ENCODE measurements at places on chromosomes 4 and X. TPM values are rescaled to one million over a fixed set of nuclear protein-coding genes. Genes with fewer than 3 reads are reported as not detected.

- DNase-seq: no peak
These were observed 175.2 kb upstream of the ANKRD50 start for GRCh38 chr4:124887739-124888138.

DNA sequence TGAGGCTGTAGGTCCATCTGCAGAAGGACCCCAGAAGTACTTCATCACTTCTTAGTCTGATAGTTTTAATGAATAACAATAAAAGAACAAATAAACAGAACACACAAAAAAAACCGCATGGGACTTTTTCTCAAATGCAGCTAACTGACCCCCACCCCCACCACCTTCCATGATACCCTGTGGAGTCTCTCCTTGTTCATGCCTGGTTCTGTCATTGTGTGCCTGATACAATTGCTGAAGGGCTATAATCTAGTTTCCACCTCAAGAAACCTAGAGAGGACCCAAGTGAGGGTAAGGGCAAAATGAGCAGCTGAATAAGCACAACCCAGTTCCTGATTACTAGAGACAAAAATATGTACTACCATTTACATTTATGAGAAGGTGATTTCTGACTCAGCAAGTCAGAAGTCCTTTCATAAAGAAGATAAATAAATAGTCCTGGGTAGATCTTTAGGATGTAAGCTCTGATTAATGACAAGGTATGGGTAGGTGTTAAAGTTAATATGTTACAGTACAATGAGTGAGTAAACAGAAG lies 155.1 kb downstream of the TMA16 start:
- DNase-seq: no peak

The AMBN gene
- not detected for total RNA-seq

GRCh38 chrX:136742721-136743379 lies 37.9 kb downstream of the ARHGEF6 start:
- no peak for DNase-seq

The USP26 gene
- total RNA-seq: not detected

GRCh38 chr4:185399466-185399865 lies 2.8 kb downstream of the ANKRD37 start:
- DNase-seq: no peak

The ODAPH gene
- not detected for total RNA-seq

DNA sequence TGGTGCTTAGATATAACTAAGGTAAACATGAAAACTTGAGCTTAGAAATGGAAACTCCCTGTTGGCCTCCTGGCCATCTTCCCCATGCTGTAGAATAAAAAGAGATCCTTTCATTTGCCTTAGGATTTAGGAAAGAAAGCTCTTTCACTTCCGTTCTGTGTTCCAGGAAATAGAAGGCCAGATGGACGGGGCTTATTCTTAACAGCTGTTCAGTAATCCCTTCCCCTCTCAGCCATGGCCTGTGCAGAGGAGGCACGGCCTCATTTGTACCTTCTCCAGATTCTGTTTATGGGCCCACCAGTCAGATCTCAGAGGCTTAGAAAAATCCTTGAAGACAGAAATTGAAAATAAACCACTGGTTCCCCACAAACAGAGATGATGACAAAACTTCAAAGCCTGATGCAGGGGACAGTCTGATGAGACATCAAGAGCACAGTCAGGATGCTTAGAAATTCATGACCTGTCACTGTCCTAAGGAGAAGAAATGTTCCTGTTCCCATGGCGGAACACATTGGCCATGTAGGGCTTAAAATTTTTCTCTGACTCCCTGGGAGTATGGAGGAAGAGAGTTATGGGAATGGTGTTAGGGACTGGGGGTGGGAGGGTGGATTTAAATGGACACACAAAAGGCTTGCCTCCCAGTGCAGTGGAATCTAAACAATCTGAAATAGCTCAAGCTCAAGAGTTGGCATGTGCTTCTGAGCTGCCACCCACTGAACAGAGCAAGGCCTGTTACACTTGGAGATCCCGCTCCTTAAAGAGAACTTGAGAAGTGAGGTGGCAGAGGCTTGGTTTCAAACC lies 188.8 kb downstream of the SOWAHB start:
- no peak for DNase-seq

The TRIM60 gene
- total RNA-seq: not detected

The FRMPD4 gene
- total RNA-seq: 3.5 TPM

GRCh38 chr4:90857081-90857820 lies 730.1 kb downstream of the CCSER1 start:
- DNase-seq: no peak

The PNMA6A gene
- not detected for total RNA-seq

The LDOC1 gene
- total RNA-seq: 34.6 TPM

The UGT8 gene
- 0.39 TPM for total RNA-seq

- peak; percentile 33 for DNase-seq
These were observed 8.1 kb downstream of the SSR4 start for GRCh38 chrX:153802513-153803045.

GRCh38 chrX:55801811-55802210 lies 84.3 kb downstream of the RRAGB start:
- no peak for DNase-seq

The NRK gene
- not detected for total RNA-seq

The MAOB gene
- total RNA-seq: 0.30 TPM

The MAGEA1 gene
- 11.7 TPM for total RNA-seq

The PCDH18 gene
- 12.3 TPM for total RNA-seq

- DNase-seq: no peak
These were observed 430 bp upstream of the TRPC3 start for GRCh38 chr4:121952290-121952689.

GRCh38 chr4:89514811-89515210 lies 207.2 kb upstream of the GPRIN3 start:
- no peak for DNase-seq

- no peak for DNase-seq
These were observed 61.3 kb upstream of the GPRIN3 start for GRCh38 chr4:89368861-89369260.

DNA sequence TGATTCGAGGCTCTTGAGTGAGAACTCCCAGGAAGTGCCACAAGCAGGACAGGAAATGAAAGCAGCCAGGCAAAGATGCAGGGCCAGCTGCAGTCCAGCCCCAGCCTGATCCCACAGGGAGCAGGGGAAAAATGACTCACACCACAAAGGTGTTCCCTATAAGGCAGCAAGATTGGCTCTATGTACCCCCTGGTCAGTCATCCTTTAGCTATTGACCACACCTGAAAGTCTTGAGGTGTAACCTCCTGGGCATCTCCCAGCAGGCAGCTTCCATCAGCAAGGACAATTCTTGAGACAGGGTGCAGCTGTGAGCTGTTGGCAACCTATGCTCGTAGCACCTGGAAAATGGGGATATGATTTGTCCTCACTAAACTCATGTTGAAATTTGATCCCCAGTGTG lies 27.9 kb upstream of the EXOC1L start:
- peak; percentile 33 for DNase-seq

DNA sequence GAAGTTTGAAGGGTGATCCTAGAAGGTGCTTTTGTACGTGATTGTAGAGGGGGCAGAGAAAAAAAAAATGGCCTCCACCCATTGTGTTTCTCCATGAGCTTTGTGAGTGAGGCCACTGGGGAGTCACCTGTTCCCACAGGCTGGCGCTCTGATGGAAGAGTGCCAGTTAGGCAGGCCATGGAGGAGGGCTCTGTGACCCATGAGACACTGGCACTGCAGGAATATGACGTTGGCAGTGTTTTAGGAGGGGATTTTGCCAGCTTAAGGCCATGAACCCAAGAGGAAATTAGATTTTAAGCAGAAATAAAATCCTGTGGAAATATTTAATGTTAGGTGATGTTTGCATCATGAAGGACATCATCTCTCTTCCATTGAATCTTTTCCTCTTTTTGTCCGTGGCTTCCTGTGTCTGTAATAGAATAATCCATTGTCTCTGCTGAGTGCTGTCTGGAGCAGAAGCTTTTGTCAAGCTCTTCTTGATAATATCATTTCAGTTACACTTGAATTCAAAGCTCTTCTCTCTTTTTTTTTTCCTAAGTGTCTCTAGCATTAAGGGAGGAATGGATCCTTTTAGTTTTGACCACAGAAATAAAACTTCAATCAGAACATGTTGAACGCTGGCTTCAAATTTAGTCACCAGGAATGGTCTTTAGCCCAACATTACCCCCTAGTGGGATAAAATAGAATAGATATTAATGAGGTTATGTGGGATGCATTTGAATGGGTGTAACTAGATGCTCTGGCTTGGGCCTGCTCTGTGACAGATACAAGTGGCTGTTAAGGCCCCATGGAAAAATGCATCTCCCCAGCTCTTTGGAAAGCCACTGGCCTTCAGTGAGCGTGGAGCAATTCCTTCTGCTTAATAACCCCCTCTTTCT lies 41.0 kb upstream of the UCP1 start:
- peak; percentile 51 for DNase-seq

- DNase-seq: no peak
These were observed 82.4 kb downstream of the CNGA2 start for GRCh38 chrX:151816934-151817333.

The MTNR1A gene
- total RNA-seq: not detected

The BEX5 gene
- 1.4 TPM for total RNA-seq

The EVC2 gene
- 5.5 TPM for total RNA-seq

The SOD3 gene
- 14.6 TPM for total RNA-seq

The FOXR2 gene
- not detected for total RNA-seq

DNA sequence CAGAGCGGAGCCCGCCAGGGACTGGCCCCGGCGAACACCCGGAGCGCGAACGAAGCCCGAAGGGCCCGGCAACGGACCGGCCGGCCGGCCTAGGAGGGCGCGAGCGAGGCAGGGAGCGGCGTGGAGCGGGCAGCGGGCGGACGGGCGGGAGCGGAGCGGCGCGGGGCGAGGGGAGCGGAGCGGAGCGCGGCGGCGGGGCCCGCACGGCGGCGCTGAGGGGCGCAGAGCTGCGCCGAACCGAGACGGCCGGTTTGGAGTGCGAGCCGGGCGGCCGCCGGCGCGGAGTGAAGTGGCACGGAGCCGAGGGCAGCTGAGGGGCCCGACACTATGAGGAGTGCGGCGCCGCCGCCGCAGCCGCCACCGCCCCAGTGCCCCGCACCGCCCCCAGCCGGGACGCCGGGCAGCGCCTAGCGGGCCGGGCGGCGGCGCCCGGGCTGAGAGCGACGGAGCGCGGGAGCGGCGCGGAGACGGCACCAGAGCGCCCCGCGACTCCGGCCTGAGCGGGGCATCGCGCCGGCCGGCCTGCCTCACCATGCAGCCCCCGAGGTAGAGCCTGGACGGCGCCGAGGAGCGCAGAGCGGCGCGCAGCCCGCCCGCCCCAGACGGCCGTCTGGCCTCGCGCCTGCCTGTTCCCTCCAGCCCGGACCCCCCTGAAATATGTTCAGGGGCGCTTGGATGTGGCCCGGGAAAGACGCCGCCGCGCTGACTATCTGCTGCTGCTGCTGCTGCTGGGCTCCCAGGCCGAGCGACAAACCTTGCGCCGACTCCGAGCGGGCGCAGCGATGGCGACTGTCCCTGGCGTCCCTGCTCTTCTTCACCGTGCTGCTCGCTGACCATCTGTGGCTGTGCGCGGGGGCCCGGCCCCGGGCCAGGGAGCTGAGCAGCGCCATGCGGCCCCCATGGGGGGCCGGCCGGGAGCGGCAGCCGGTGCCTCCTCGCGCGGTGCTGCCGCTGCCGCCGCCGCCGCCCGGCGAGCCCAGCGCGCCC lies 793 bp downstream of the NALF2 start:
- DNase-seq: no peak

DNA sequence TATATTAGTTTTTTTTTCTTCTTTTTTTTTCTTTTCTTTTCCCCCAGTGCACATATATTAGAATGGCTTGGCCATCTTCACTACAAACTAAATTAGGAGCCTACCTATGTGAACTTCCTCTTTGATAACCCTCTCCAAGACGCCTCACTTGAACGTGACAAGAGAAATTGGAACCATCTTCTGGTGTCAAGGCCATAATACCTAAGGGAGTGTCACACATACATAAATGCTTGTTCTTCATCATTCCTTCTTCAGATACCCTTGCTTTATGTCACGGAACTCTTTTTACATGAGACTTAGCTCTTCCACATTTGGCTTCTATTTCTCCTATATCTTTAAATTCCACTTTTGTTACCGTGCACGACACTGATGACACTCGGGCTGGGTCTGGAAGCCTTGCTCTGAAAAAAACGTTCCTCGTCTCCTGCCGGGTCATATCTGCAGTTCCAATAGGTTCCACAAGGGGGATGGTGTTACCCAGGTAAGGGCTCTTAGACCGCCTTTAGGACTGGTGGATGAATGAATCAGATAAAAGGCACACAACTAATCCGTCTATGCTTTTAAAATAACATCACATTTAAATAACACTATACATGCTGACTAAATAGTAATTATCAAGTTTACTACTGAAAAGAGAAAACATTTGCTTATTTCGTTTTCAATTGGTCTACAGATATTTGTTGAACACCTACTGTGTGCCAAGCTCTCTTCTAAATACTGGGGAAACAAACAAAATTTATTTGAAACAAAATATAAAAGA lies 19.9 kb downstream of the DGAT2L6 start:
- DNase-seq: peak; percentile 62

DNA sequence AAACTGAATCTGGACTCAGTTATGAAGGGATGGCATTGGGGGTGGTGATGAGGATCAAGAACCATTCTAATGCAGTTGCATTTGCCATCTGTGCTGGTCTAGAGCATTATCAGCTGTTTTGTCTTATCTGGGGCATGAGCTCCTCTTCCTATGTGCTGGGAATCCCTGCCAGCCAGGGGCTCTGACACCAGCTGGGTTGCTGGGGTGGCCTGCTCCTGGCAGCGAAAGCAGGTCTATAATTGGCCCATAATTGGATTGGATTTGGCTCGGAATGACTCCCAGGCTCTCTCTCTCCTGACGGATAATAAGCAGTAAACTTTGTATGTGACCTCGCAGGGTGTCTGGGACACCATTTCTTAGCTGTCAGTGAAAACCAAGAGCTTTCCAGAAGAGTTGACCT lies 34.1 kb downstream of the SMPX start:
- no peak for DNase-seq

All from M059J (cell line).